ENCODE measurements at places on chromosomes 12 and 14.

DNA sequence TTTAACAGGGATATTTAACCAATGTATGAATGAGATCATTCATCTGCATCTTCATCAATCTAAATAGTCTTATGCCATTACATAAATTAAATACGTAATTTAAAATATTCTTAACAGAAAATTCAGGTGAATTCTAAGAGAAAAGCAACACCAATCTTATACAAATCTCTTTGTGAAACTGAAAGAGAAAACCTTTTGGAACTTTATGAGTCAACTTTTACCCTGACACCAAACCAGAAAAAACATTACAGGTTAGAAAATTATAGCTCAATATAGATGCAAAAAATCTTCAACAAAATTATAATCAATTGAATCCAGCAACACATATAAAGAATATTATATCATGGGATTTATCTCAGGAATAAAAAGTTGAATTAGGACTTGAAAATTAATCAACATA is 3.4 kb downstream of the GLIPR1L1 start:
- DNase-seq: no peak

- DNase-seq: no peak
Observed at GRCh38 chr12:92408072-92408900, 262.6 kb upstream of the BTG1 start.

DNA sequence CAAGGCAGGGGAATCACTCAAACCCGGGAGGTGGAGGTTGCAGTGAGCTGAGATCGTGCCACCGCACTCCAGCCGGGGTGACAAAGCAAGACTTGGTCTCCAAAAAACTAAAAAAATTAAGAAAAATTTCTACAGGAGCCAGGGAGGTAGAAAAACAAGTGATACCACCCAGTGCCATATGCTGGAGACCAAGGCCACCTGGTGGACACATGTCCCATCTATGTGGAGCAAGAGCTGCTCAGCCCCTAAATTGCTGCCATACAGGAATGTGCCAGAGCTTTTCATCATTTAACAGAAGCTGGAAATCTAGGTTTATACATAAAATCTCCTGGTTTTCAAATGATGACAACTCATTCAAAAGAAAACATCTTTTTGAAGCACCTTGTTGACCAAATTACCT is 61.4 kb upstream of the ELK3 start:
- peak; percentile 27 for DNase-seq

GRCh38 chr12:21678959-21679358 is 21.3 kb upstream of the LDHB start:
- DNase-seq: no peak

- no peak for DNase-seq
Observed at GRCh38 chr14:33676135-33676566, 274.7 kb downstream of the EGLN3 start.

DNA sequence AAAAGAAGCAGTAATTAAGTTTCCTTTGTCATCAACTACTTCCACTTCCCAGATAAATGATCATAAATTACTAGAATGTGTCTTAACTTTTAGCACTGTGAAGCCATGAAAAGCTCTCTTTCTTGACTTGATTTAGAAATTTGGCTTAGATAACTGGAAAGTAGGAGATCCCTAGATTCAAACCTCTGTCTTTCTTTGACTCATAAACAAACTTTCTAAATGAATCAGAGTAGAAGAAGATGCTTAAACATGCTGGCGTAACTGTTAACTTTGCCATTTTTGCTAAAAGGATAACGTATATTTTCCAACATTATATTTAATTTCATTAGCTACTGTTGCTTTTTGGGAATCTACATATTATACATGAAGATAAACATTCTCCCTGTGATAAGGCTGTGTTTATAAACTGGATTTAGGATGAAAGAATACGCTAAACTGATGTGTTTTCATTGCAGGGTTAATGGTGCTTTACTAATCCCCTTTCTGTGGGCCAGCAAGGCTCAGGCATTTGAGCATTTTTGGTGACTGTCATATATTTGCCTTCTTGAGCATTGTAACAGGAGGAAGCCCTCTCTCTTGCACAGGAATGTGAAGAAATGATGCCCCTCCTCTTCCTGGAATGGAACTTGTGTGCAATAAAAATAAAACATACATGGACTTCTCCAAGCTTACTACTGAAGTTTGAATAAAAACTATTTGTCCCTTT is 301.4 kb downstream of the BMP4 start:
- no peak for DNase-seq

DNA sequence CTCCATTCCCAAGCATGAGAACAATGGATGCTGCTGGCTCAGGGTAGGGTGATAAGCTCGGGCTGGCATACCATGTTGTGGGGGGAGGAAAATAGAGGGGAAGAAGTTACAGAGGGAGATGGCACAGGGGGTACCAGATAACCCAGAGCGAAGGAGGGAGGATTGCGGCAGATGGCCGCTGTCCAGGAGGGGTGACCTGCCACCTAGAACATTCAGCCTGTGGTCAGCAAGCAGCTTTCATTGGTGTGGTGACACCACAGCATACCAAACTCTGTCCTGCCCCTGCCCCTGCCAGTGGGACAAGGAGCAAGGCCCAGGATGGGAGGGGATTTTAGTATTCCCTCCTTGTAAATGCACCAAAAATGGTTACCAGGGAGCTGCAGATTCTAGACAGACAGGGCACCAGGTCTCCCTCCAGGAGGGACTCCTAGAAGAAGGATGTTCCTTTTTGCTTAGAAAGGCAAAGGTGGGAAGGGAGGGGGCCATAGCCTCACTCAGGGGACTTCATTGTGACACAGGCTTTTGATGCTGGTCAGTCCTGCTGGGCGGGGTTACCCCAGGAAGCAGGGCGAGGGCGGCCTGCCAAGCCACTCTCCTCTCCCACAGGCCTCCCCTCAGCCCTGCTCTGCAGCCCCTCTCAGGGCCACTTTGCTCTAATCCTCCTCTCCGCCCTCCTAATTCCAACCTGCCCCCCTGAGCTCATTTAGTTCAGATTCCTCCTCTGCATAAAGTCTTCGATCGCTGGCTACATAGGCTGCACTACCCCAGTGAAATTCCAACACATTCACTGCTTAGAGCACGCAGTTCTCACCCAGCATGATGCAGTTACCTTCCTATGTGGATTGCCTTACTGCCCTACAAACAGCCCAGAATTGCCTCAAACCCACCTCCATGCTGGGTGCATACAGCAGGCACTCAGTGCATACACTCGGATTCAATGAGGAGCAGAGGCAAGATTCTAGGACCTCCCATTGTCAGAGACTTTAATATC is 36.0 kb upstream of the PLEKHG6 start:
- DNase-seq: no peak

DNA sequence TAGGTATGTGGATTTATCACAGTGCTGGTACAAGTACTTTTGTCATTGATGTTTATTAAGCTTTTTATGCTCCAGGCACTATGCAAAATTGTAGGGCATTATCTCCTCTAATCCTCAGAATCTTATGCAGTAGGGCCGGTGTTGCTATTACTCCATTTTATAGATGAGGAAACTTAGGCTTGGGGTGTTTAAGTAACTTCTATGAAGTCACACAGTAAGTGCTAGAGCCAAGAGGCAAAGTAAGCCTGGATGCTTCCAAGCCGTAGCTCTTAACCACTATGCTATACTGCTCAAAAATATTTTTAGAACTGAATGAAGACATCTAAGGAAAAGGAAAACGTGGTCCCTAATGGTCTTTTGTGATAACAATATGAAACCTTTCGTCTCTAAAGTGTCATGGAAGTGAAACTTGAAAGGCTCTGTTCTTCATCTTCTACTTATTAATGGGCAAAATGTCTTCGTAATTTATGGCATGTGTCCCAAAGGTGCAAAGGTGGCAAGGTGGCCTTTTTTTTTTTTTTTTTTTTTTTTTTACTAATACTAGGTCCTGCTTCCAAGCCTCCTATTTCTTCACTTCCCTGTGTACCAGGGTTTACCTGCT is 85.2 kb downstream of the ETV6 start:
- DNase-seq: no peak

DNA sequence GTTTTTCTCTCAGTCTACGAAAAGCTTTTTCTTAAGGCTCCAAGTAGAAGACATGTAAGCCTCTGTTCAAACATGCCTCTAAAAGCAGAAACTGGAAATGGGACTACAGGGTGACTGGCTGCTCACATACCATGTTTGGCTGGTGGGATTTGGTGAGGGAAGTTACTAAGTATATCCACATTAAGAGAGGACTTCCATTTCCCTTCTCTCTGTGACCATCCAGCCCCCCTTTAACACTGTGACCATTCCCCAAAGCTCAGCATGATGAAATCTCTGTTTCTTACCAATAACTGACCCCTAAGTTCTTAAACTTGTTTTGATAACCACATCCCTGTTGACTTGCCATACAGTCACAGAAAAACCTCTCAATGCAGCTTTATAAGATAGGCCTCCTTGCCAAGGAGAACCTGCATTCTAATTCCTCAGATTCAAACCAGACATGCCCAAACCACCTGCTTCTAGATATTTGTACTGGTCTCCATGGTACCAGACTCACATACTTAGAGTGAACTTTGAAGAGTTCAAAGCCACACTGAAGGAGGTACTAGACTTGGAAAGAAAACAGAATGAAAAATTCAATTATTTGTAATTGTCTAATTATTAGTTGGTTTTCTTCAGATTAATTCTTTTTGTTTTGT is 102.2 kb downstream of the VEZT start:
- DNase-seq: no peak

GRCh38 chr12:108253540-108253939 is 85.6 kb downstream of the CMKLR1 start:
- DNase-seq: no peak

DNA sequence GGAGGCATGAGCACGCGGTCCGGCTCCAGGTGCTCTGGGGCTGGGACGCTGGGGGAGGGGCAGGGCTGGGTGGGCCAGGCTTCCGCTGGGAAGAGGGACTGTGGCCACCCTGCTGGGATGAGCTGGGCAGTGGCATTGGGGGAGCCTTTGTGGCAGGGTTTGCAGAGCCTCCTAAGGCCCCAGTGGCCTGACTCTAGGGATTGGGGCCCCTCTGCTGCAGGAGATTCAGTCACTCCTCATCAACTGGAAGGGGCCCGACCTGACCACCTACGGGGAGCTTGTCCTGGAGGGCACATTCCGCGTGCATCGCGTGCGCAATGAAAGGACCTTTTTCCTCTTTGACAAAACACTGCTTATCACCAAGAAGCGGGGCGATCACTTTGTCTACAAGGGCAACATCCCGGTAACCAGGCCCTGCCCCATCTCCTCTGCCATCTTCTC is 26.9 kb downstream of the PLEKHG3 start:
- no peak for DNase-seq

- DNase-seq: no peak
Observed at GRCh38 chr12:32072102-32072501, 34.5 kb upstream of the BICD1 start.

GRCh38 chr12:9808504-9808903 is 18.8 kb upstream of the KLRF1 start:
- DNase-seq: no peak

DNA sequence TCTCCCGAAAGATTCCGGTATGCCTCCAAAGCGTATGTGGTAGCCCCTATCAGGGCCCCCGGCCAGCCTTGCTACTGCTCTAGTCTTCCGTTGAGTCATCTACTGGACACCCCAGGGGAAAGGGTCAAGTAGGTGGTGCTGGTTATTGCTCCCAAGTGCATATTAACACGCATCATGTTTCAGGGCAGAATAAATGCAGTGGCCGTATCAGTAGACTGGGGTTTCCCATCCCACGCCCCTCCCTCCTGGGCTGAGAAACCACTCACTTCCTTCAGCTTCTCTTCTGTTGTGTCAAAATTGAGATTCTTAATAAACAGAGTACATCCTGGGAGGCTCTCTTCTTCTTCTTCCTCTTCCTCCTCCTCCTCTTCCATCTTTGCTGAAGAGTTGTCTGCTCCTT is 39.3 kb downstream of the RBM19 start:
- no peak for DNase-seq

- no peak for DNase-seq
Observed at GRCh38 chr14:80679273-80679672, 262.3 kb downstream of the CEP128 start.

GRCh38 chr12:124536641-124537040 is 30.8 kb downstream of the NCOR2 start:
- DNase-seq: no peak
